ENCODE measurements at places on chromosomes 7 and 10.
A peak's percentile ranks its signal among the peaks of the same experiment; 100 is the strongest.

DNA sequence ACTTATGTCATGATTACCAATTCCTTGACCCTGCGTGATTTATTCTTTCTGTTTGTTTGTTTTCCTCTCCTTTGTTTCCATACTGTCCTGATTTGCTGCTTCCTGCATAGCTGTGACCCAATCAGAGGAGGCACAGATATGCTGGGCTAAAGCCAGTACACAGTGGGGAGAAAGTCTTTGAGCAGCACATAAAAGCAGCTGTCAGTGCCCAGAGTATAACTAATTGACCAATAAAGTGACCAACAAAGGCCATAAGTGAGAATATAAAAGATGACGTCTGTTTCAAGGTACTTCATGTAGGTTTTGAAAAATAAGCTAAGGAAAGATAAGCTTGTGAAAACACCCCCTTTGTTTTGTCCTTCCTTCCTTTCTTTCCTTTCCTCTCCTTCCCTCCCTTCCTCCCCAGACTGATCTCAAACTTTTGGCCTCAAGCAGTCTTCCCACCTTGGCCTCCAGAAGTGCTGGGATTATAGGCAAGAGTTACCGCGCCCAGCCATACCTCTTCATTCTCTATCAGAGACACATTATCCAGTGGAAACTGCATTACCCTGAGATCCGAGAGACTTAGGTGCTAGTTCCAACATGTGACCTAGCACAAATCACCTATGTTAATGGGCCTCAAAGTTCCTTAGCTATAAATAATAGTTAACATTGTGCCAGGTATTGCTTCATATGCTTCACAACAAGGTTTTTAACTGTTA lies 17.0 kb downstream of the BCAP29 start:
- DNase-seq: peak; percentile 15

- DNase-seq: no peak
Measured at GRCh38 chr10:125026036-125026931, 84.4 kb downstream of the ZRANB1 start.

DNA sequence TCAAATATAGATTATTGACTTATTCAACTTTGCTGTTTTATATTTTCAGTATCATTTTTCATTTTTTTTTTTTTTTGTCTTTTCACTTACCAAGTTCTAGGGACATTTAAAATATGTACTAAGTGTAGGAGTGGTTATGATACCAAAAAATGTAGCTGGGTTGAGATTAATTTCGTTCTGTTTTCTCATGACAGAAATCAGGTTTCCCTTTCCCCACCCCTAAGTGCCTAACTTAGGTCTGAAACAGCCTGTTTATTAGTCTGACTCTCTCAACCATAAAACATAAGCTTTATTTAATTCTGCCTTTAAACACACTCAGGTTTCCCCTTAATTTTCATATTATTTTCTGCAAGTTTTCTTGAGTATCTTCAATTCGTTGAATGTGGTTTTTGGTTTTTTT lies 22.1 kb downstream of the TMEM106B start:
- DNase-seq: no peak

GRCh38 chr7:24889611-24890010 lies 90.4 kb downstream of the OSBPL3 start:
- no peak for DNase-seq

DNA sequence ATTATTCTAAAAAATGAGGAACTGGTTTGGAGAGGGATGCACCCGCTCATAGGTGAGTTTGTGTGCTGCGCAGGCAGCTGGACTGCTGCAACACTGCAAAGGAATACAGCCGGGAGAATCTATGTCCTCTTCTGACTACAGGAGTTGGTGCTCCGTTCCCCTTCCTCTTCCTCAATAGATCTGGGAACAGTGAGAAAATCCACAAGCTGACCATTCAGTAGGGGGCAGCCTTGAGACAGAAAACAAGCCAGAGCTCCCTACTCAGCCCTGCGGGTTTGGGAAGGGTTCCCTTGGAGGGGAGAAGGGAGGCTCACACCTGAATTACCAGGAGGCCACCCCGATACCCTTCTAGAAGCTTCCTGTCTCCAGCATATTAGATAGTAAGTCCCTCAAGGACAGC lies 87.3 kb upstream of the FOXI2 start:
- peak; percentile 34 for DNase-seq

- DNase-seq: no peak
Measured at GRCh38 chr10:100575585-100576281, 40.0 kb downstream of the HIF1AN start.

DNA sequence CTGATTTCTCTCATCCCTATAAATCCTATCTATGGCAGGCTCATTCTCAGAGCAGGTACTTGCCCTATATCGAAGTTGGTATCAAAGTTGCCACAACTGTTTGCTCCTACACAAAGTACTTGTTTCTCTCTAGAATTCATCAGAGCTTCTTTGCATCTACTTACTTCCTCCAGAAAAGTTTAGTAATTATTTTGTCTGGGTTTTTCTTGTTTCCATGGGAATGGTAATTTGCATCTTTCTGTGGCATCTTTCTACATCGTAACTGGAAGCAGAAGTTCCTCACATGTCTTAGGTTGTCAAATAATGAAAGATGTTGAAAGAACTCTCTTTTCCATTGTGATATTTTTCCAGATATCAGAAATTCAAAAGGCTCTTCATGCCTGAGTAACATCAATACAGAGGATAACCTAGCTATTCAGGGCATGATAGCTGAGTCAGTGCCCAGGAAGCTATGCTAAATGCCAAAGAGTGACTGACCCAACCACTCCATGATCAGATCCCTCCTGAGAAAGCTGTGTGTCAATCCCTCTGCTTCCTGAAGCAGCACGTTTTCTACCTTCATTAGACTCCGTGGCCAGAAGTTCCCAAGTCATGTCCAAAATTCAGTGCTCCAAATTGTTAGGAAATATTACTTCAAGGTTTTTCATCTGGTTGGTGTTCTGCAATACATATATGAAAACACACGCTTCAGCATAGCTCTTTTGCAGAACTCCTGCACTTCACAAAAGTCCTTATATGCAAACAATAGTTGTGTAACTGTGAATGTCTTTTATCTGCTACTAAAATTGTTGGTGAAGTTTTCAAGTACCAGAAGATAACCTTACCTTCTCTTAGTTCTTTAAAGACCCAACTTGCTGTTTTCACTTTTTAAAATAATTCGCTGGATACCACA lies 216.5 kb downstream of the VTI1A start:
- DNase-seq: no peak

DNA sequence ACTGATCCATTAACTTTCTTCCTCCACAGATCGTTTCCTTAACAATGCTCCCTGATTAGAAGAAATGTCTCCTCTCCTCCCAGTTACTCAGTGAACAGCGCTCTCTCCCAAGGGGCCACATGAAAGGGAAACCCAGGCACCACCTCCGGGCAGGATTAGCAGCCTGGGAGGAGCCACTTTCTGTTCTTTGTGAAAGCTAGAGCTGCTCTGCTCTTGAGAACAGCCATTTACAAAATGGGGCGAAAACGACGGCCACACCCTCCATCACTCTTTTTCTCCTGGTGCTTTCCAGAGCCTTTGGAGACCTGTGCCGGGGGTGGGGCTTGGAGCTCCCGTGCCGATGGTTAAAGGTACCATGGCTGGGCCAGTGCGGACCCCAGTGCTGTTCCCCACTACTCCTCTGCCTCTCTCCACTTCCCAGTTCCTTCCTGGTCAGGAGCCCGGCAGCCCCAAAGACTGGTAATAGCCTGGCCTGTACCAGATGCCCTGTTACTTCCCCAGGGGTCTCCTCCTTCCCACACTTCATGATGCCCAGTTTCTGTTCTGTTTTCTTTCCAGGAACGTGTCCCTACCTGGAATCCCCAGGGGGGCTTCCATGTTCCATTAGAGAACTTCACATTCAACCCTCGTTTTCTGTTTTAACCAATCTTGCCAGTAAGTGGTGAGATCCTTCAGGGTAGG lies 402.9 kb upstream of the GALNT17 start:
- DNase-seq: no peak

- no peak for DNase-seq
Measured at GRCh38 chr7:80661729-80662128, 23.3 kb downstream of the CD36 start.

DNA sequence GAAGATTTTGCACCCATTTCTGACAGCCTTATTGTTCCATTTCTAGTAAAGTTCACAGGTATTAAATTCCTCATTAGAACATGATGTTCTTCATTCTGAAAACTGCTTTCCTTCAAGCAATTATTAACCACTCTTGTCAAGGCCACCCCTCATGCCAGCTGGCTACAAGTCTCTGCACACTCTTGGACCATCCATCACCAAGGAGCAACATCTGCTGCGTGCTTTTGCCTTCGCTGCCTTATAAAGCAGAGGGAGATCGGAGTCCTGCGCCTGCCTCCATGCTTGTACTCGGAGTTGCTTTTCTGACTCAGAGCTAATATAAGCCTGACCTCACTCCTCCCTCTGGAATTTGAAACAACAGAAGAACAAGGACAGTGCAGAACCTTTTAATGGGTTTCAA lies 529.9 kb upstream of the DPP6 start:
- no peak for DNase-seq

DNA sequence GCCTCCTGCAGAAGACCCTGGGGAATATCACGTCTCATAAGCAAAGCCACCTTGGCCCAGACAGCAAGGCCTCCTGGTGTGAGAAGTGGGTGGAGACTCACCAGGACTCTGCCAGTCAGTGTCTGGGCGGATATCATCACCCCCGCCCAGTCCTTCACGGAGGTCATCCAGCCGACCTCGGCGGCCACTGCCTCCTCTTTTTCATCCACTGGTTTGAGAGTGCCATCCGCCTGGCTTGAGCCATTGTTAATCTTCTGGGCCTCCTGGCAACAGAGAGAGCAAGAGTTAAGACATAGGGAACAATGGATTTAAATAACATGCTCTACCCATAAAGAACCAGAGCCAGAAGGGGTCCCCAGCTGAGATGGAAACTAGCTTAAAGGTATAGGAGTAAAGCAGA lies 233.8 kb downstream of the KCNMA1 start:
- DNase-seq: no peak

DNA sequence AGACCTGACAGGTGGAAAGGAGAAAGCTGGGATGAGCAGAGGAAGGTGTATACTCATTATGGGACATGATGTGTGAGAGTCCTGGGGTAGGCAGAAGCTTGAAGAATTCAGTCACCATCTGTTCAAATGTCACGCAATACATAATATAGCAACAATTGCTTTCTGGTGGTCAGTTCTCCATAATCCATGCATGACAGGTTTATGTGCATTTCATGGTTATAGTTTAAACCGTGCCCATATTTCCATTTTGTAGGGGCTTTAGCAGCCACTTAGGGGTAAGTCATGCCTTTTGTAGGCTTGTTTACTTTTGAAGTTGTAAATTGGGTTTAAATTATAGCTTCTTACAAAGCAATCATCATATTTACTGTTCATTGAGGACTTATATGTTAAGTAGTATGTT lies 158.8 kb downstream of the NXPH1 start:
- no peak for DNase-seq

DNA sequence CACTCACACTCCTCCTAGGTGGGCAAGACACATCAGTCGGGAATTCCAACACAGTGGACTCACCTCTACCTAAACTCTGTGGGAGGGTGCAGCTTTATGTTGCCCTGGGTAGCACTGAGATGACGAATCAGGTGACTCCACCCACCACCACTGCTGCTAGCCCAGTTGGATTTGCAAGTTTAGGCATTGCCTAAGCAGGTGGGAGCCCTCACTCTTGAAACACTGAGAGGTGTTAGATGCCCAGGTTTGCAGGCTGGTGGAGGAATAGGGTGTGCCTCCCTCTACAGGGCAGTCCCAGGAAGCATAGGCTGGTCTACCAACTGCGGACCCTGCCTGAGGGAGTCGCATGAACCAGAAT lies 708.9 kb downstream of the POM121L12 start:
- DNase-seq: no peak

DNA sequence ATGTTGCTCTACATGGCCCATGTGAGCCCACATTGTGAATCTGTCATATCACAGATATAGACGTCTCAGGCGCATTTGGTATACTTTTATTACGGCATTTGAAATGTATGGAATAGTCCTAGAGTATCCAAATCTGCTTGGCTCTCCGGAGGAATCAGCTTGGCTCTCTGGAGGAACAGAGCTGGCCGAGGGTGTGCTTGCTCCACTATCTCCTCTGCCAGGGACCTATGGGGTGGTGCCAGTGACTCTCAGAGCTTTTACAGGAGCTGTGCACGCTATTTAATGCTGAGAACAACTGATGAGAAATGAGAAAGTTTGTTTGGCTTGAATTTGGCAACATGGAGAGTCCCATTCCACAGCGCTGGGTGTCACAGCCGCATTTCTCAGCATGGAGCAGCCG lies 144.0 kb downstream of the ZMYND11 start:
- no peak for DNase-seq

GRCh38 chr7:43884617-43885016 lies 15.3 kb upstream of the MRPS24 start:
- DNase-seq: no peak

DNA sequence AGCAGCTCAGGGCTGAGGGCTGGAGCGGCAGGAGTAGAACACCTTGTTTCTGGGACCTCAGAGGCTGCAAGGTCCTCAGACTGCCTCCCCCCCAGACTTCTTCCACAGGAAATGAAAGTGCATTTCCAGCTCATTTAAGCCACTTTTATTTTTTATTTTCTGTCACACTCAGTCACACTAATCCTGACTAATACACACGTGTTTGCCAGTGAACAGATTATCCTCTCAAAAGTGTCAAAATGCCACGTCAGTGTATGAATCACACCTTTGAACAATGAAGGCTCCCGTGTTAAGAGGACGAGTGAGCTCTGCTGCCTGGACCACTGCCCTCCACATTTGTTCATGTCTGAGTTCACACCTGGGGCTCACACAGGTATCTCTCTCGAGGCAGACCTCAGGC lies 488.5 kb downstream of the DNAJB6 start:
- DNase-seq: no peak

- DNase-seq: no peak
Measured at GRCh38 chr10:4623757-4624420, 202.1 kb upstream of the AKR1E2 start.

- DNase-seq: no peak
Measured at GRCh38 chr7:127396184-127396583, 3.7 kb upstream of the ZNF800 start.
